ENCODE measurements at places on chromosomes 16 and 17.

DNA sequence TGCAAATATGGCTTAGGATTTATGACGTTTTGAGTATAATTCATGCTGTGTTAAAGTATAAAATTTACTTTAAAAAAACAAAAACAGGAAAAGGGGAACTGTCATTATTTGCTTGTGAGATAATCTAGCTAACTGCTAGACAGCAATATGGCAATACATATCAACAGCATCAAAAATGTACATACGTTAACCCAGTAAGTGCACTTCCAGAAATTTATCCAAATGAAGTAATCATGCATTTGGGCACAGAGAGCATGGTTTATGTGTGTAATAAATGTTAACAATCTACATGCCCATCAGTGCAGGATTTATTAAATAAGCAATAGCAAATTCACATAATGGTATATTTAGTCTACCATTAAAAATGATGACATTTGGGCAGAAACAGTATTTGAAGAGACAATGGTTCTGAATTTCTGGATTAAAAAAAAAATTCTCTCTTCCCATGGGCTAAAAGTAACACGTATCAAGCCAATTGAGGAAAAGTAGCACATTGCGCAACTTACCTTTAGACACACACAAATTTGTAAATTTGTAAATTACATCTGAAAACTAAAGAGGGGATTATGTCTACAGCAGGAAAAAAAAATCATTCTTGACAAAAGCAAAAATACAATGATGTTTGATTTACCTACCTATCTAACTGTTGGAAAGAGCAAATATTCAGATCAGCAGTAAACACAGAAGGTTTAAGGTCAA lies 80.2 kb downstream of the CACNG1 start:
- DNase-seq = no peak

DNA sequence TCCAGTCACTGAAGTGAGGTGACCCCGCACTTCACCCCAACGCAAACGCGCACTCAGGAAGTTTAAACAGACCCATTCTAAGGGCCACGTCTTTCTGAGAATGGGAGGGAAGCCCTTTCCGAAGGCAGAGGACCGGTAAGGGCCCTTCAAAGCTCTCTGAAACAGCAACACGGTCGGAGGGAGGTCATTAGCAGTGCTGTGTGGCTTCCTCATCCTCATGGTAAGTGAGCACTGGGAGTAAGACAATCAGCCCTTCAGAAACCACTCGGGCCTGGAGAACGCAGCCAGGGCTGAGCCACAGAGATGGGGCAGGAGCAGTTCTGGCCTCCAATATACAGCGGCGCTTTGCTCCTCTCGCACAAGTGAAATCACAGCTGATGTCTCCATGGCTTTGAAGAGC lies 23.7 kb downstream of the SRL start:
- no peak for DNase-seq

- DNase-seq = peak; percentile 67
These were observed 1.2 kb downstream of the TMEM95 start for GRCh38 chr17:7356072-7356549.

DNA sequence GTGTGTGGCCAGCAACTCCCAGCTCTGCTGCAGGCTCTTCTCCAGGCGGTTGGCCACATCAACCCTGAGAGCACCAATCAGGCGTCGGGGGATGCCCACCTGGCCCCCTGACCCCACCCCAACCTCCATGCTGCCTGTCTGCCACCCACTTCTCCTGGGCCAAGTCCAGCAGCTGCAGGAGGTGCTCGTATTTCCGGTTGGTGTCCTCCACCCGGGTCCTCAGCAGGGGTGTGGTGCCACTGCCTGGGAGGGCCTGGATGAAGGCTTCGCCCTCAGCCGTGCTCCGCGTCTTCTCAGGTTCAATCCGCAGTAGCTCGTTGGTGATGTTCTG lies 44.6 kb downstream of the UBN1 start:
- no peak for DNase-seq

GRCh38 chr17:62968445-62968923 lies 2.4 kb downstream of the TANC2 start:
- DNase-seq = peak; percentile 94

GRCh38 chr17:5545051-5545987 lies 39.0 kb downstream of the NLRP1 start:
- peak; percentile 23 for DNase-seq

DNA sequence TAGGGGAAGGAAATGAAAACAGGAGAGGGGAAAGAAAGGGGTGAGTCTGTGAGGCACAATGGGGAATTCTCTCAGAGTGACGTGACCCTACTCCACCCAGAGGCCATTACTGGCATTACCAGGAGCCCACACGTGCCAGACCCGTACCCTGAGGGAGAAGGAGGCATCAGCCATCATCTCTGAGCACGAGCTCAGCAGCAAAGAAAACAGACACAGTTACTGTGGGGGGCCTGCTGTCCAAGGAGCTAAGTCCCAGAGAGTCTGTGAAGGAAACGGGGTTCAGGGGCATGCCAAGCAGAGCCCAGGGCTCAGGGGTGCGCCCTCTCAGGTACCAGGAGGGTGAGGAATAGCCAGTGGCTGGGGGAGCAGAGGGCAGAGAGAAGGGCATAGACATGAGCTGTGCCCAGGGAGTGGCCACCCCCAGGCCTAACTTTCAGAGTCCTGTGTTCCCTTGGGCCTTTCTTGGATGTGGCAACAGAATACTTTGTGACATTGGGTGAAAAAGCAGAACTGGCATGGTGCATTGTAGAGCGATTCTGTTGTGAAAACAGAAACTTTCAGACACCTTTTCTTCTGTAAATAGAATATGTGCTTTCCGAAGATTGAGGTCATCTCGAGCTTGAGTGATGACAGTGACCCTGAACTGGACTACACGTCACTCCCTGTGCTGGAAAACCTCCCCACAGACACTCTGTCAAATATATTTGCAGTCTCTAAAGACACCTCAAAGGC lies 11.3 kb downstream of the TAF1C start:
- DNase-seq = peak; percentile 80

GRCh38 chr17:41263212-41263611 lies 2.0 kb upstream of the KRTAP9-6 start:
- DNase-seq = no peak

DNA sequence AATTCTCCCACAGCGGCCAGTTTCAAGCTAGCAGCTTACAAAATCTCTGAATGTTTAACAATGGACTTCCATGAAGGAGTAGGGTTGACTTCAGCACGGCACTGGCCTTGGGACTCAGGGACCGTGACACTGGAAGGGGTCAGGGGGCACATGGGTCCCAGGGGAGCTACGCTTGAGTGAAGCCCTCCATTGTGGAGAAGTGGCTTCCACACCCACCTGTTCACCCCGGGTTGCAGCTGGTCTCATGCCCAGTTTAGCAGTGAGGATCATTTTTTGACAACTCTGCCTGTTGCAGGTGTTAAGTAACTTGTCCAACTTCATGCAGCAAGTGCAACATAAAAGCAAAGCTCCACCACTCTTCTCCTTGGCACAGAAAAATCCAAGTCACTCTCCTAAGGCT lies 510.2 kb downstream of the CDH13 start:
- peak; percentile 49 for DNase-seq

DNA sequence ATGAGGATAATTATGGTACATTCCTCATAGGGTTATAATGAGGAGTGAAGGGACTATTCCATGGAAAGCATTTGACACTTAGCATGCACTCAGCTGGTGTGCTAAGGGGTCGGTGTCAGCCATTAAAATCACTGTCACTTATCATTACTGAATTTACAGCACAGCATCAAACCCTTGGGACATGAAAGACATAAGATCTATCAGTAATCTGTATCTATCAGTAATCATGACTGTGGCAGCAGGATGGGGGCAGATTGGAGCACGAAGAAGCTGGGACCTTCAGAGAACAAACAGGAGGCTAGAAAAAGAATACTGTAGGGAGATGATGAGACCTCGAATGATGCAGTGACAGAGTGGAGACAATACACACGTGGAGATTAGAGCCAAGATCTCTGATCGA lies 73.5 kb upstream of the CLEC3A start:
- DNase-seq = no peak
